Activated effector memory CD4-positive, alpha-beta T cell treated with Interleukin-2 at 50 U/mL for 16 hours (primary cell): ENCODE measurements at places on chromosomes 5 and 9.

DNA sequence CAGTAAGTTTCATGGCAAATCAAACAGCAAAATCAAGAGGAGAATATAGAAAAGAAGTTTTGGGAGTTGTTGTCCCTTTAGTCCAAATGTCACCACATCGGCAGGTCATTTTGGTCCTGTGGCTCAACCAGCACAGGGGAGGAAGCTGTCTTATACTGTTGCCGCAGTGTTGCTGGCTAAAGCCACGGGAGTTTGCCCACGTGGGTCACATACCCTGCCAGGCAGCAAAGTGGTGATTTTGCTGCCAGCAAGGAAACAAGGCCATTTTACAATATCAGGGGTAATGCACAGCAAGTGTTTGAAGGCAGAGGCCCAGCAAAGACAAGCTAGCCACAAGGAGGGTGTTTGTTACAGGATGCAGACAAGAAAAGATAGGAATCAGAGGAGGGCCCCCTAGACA, 14.5 kb downstream of the GABRA6 start:
- no peak for DNase-seq

- DNase-seq = no peak
Observed at GRCh38 chr9:79490657-79491248, 81.0 kb upstream of the TLE4 start.

GRCh38 chr9:76808636-76809035, 44.4 kb downstream of the PCA3 start:
- DNase-seq = no peak

GRCh38 chr5:1174122-1174936, 27.1 kb upstream of the SLC6A19 start:
- no peak for DNase-seq

DNA sequence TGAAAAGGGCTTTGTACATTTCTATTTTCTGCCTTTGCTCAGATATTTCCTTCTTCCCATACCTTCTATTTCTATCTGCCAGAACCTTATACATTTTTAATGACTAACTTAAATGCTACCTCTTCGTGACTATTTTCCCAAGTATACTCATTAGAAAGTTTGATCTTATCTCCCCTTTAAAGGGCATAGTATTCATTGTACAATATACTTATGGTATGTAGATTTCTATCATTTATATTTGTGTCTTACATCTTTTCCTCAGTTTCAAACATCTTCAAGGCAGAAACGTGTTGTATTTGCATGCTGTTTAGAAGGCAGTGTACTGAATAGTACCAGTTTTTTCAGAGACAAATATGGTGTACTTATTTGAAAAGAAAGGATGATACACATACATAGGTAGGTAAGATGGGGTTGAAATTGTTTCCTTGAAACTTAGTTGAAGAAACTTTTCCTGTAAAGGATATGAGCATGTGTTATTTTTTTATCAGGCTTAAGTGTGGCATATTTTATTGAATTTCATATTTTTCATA, 518.1 kb upstream of the NUDT12 start:
- no peak for DNase-seq

GRCh38 chr5:179223961-179224360, 121.3 kb downstream of the ADAMTS2 start:
- no peak for DNase-seq

DNA sequence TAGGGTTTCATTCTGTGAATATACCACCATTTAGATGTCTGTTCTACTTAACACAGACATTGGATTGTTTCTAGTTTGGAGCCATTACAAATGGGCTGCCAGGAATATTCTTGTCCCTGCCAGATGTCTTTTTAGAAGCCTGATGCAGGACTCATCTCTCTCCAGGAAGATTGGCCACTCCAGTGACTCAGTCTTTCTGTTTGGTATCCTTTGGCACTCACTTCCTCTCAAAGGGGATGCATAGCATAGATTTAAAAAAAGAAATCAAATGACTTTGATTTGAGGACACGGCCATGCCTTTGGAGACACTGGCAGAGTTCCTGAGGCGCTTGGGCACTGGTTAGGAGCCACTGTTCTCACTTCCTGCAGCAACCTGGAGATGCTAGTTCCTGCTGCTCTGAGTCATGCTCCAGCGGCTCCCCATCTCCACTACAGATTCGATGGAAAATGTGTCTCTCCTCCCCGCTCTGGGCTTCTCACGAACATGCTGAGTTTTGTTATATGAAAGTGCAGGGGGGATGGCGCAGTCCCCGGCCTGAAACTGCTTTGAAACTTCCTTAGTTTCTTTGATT, 3.5 kb upstream of the ZNF366 start:
- no peak for DNase-seq

DNA sequence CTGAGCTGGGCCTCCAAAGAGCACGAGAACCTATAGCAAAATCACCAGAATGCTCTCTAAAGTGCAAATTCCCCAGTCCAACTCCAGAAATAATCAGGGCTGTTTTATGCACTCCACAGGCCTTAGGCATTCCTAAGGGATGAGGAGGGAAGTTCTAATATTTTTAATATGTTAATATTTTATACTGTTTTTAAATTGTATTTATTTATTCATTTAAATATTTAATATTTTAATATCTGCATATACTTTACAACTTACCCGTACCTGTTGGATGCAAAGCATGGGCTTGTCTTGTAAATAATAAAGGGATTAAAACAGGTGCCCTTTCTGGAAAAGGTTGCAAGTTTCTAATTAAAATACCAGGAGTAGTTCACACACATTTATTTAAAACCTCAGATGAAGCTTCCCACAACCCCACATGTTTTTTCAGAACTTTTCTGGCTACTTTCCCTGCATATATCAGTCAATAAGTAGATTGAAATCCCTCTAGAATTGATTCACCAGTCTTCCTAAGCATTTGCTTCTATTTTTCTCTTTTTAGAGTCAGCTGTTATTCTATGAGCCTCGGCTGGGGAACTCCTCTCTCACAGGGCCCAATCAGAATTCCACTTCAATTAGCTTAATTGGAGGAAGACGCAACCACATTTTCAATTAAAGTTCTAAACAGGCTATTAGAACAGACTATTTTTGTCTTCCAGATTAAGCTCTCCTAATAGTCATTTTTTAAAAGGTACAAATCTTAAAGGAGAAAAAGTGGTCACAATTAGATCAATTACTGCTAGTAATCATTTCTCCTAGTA, 140.8 kb downstream of the CDH6 start:
- no peak for DNase-seq
